B cell (primary cell): ENCODE measurements at places on chromosomes 11 and 22. TPM values are rescaled to one million over a fixed set of nuclear protein-coding genes. Genes with fewer than 3 reads are reported as not detected.

GRCh38 chr11:65439331-65440181 is 17.0 kb downstream of the NEAT1 start:
- peak; percentile 22 for DNase-seq

DNA sequence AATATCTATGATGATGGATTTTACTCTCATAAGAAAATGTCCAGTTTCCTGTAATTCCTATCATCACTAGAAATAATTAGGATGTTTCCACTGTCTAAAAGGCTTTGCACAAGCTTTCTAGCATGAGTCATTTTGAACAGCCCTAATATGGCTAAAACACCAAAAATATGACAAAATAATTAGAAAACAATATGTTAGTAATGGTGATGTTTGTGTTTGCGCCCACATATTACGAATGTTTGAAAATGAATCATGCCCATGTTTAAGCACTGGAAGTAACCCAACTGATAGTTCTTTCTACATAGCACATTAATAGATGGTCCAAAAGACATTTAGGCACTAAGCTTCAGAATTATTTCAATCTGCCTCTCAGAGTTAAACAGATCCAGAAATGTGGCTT is 96.0 kb downstream of the TRPC6 start:
- no peak for DNase-seq

- DNase-seq, result peak; percentile 24
Measured at GRCh38 chr22:36644333-36644757, 59.2 kb downstream of the CACNG2 start.

DNA sequence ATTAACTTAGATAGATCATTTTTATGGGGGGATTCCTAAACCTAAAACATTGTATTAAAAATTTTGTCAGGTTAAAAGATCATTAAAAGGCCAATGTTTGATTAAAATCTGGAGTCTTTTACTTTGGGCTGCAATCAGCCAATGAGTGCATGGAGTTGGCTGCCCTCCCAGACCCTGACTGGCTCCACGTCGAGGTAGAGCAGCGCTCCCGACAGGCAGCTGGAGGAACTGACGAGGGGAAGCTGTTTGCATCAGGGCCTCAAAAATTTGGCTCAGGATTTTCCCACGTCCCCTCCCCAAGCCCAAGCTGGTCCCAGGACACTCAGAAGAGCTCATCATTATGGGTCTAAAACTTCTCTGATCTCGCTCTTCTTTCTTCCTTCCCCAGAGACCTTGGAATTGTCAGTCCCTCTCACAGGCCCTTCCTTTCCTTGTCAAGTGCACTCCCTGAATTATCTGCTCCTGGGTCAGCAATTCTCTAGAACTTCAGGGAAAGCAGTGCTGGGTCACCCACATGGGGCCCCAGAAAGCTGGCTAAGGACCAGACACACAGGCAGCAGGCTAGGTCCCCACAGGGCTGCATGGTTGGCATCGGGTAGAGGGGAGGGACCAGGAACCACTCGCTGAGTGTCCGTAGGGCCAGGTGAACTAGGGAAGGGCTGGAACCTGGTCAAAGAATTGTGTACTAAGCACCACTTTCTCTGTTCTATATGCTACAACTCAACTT is 119.6 kb upstream of the IGLL5 start:
- DNase-seq, result no peak

DNA sequence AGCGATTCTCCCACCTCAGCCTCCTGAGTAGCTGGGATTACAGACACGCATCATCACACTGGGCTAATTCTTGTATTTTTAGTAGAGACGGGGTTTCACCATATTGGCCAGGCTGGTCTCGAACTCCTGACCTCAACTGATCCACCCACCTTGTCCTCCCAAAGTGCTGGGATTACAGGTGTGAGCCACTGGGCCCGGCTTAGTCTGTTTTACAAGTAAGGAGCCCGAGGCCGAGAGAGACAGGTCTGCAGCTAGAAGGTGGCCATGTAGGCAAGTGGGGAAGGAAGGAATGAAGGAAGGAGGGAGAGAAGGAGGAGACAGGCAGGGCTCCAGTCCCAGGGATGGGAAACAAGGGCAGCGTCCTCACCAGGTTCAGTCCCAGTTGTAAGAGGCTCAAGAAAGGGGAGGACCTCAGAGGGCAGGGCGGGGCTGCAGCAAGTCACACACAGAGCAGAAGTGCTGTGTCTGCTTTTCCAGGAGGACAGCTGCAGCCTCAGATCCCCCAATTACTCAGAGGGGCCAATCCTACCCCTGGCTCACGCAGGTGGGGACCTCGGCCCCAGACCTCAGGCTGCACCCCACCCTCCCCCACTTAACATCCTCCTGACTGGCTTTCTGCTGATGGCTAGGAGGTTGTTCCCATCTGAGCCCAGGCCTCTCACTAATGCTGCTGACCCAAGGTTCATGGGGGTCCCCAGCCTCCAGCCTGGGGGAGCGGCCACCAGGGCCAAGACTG is 53.8 kb upstream of the PRR5 start:
- no peak for DNase-seq

DNA sequence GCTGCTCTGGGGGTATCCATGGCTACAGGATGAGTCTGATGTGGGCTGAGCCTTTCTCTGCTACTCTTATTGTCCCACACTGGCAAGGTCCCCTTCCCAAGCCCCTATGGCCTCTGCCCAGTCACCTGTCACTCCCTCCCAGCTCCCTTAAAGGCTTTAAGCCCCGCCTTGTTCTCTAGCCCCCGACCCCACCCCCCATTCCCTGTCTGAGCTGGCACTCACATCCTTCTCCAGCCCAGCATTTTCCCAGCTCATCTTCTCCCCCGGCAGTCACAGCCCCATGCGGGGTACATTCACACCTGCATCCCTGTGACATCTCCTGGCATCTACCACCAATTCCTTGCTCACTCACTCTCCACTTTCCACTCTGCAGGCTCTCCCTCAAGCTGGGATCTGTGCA is 4.3 kb downstream of the MTFP1 start:
- no peak for DNase-seq

GRCh38 chr11:76768088-76768908 is 14.9 kb upstream of the TSKU start:
- no peak for DNase-seq

GRCh38 chr22:28180804-28181731 is 262.0 kb upstream of the PITPNB start:
- DNase-seq, result no peak

DNA sequence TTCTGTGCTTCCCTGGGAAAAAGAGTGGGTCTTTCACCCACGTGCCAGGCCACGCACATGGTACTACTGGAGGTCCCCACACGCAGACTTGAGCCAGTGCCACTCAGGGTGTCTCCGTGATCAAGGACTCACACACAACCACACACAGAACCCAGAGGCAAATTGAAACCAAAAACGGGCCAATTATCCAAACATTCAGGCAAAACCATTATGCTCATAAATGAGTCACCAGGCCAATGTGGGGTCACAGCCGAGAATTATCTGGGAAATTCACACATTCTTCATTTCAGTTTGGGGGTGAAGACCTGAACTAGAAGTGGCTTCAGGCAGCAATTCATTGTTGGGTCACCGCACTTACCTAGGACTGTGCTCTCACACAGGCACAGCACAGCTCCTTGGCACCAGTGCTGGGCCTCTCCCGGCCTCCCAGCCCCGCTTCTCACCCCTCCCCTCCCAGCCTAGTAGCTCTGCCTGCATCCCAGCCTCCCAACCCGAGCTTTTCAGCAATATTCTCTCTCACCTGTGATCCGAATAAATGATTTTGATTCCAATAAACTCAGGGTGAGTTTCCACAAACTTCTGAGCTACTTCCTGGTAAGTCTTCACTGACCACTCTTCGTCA is 28.0 kb downstream of the ADA2 start:
- no peak for DNase-seq

DNA sequence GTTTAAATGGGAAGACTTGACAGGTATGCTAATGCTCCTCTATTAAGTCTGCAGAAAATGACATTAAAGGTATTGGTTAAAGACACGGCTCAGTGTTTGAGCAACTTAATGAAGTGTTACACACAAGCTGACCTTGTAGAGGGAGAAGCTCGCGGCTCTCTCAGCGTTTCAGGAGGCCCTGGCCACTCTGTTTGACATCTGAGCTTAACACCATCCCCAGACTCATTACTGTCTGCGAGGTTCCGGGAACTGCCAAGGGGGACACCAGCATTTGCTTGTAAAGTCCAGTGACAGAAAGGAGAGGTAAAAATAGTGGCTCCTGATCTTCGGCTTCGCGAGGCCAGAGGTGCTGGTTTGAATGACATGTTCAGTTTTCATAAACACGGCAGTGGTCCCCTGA is 540.7 kb upstream of the CADM1 start:
- no peak for DNase-seq

- DNase-seq, result no peak
Measured at GRCh38 chr22:17972385-17973191, 51.8 kb downstream of the MICAL3 start.

- DNase-seq, result no peak
Measured at GRCh38 chr11:118618991-118619375, 11.6 kb downstream of the PHLDB1 start.

DNA sequence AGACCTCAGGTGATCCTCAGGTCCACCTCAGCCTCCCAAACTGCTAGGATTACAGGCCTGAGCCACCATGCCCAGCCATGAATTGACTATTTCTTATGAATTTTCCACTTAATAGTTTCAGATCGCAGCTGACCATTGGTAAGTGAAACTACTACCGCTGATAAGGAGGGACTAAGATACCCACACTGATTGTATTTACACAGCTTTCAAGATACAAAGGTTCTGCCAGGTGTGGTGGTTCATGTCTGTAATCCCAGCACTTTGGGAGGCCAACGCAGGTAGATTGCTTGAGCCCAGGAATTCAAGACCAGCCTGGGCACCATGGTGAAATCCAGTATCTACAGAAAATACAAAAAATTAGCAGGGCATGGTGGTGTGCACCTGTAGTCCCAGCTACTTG is 3.9 kb downstream of the CHEK2 start:
- no peak for DNase-seq

- no peak for DNase-seq
Measured at GRCh38 chr11:100740440-100740839, 53.4 kb downstream of the ARHGAP42 start.

DNA sequence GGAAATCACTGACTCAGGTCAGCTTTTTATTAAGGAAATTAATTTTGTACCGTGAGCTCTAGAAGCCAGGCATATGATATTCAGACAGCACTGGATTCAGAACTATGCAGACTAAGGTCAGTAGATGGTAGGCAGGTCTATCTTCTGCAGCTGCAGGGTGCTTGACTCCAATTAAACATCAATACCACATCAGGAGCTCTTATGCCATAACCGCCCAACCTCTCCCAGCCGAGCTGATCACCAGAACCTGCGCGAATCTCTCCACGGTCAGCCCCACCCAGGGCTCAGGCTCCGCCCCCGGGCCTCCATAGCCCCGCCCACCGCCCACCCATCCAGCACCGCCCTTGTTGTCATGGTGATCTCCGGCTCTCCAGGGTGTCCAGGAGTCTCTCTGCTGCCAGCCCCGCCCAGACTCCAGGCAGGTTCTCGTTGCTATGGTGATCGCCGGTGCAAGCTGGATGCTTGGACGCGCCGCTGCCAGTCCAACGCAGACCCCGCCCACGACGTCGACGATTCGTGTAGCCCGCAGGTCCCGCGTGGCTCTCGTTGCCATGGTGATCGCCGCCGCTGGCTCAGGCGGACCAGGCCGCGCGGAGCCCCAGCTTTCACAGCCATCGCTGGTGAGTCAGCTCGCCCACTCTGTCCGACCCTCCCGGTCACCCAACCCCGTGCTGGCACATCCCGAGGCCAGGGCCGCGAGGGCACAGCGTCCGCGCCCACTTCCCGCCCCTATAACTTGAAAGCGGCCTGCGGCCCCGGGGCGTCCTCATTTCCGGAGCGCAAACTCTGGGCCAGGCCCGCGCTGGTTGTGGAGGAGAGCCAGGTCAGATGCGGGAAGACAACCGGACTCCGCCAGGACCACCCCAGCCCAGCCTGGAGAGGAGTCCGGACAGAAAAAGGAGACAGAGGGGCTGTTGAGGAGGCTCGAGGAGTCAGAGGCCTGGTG is at the start of gene RAB36:
TSS of gene RAB36 (plus strand) at position 546 of the 946 bp plus-strand sequence. CDS start 1,140 bp downstream, outside the sequence.
- peak; percentile 99 for DNase-seq

DNA sequence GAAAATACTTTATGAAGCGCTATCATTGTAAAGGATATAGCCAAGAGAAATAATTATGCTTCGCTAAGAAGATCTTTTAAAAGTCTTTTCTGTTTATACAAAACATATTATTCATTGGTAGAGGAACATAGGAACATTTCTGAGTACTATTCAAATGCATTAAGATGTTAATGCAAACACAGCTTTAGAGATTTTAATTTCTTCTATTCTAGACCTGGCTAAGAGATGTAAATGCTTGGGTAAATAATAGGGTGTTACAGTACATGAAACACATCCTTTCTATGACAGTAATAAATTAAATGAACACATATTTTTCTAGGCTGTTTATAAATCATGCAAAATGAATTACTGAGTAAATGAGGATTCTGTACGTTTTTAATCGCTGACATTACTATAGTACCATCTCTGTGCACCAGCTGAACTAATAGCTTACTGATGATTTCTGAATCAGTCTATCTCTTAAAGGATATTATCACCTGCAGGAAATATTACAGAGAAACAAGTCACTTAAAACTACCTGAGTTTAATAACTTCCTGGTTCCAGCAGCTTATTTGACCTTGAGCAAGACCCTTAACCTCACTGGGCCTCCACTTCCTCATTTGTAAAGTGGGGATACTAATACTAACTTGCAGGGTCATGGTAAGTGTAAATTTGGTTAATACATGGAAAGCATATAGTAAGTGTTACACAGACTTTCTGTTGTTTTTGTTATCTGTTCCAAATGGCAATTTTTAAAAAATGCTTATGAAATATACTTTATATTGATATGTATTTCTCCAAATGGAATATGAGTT is 344.9 kb downstream of the DYNC2H1 start:
- DNase-seq, result no peak

GRCh38 chr22:30038219-30038618 is 42.0 kb upstream of the HORMAD2 start:
- no peak for DNase-seq

DNA sequence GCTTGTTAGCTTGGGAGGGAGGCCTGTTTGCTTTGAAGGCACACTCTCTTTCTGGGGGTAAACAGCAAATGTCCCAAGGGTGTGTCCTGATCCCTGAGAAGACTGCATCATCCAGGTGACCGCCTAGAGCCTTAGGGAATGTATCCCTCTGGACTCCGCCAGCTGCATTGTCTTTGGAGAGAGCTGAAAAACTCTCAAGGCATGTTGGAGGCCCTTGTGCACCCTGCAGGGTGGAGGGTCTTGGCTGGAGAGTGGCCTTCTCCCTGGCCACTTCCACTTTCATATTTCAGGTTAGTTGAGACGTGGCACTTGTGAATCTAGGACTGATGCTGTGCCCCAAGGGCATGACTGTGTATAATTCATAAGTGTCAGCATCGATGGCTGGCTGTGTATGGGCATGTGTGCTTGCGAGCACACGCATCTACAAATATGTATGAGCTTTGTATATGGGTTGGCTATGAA is 70.6 kb downstream of the ZBTB16 start:
- DNase-seq, result no peak

- no peak for DNase-seq
Measured at GRCh38 chr11:35099278-35100012, 39.5 kb upstream of the CD44 start.

- DNase-seq, result no peak
Measured at GRCh38 chr22:19663821-19664355, 50.4 kb upstream of the SEPTIN5 start.

The HPX gene
- 0.64 and 1.2 TPM in 2 replicates for polyA plus RNA-seq

The C22orf31 gene
- polyA plus RNA-seq, result not detected in 2 replicates

The CASP5 gene
- polyA plus RNA-seq, result 0.09 TPM in 1 of 2 replicates, not detected in the other

The MPZL3 gene
- polyA plus RNA-seq, result 1.4 and 1.5 TPM in 2 replicates

The IRAG1 gene
- 0.27 and 0.49 TPM in 2 replicates for polyA plus RNA-seq

The RHOD gene
- 0.33 and 0.48 TPM in 2 replicates for polyA plus RNA-seq

The WNT7B gene
- polyA plus RNA-seq, result 0.14 and 0.67 TPM in 2 replicates

The VSIG2 gene
- 0.36 TPM in 1 of 2 replicates, not detected in the other for polyA plus RNA-seq

The ASCL2 gene
- polyA plus RNA-seq, result 1.6 and 2.1 TPM in 2 replicates

The KRTAP5-10 gene
- polyA plus RNA-seq, result 0.19 TPM in 1 of 2 replicates, not detected in the other

The DDB1 gene
- polyA plus RNA-seq, result 52.4 and 56.2 TPM in 2 replicates

The GAL3ST1 gene
- 0.50 and 0.70 TPM in 2 replicates for polyA plus RNA-seq

The LINC01488 gene
- polyA plus RNA-seq, result not detected in 2 replicates

The PACSIN2 gene
- polyA plus RNA-seq, result 26.9 and 32.5 TPM in 2 replicates
